ENCODE measurements at places on chromosomes 4 and X. TPM values are rescaled to one million over a fixed set of nuclear protein-coding genes. Genes with fewer than 3 reads are reported as not detected.

- H3K27ac ChIP-seq, result no peak overlapping the region
- peaks cover 14% of the 10 kb centered on the region for H3K36me3 ChIP-seq
- no peaks in the 10 kb centered on the region for H3K27me3 ChIP-seq
- H3K4me3 ChIP-seq, result no peak overlapping the region
- DNase-seq, result no peak
- H3K4me1 ChIP-seq, result peaks cover 24% of the 10 kb centered on the region
These were observed 66.1 kb downstream of the CCKAR start for GRCh38 chr4:26424153-26424552.

GRCh38 chr4:14431155-14432134 lies 570.8 kb upstream of the CPEB2 start:
- no peak for DNase-seq
- peaks cover 3% of the 10 kb centered on the region for H3K27me3 ChIP-seq
- H3K27ac ChIP-seq, result no peak overlapping the region
- no peak overlapping the region for H3K4me3 ChIP-seq
- H3K36me3 ChIP-seq, result peaks cover 1% of the 10 kb centered on the region

- H3K27me3 ChIP-seq, result peaks cover 3% of the 10 kb centered on the region
- DNase-seq, result no peak
- no peaks in the 10 kb centered on the region for H3K36me3 ChIP-seq
- no peak overlapping the region for H3K27ac ChIP-seq
- H3K4me3 ChIP-seq, result no peak overlapping the region
- peaks cover 5% of the 10 kb centered on the region for H3K4me1 ChIP-seq
These were observed 345.1 kb upstream of the SMIM31 start for GRCh38 chr4:164408831-164409230.

C4orf50 gene
- not detected for total RNA-seq

POU3F4 gene
- not detected for total RNA-seq

MAGEA1 gene
- not detected for total RNA-seq

F8A1 gene
- total RNA-seq, result 34.0 TPM

EGFL6 gene
- total RNA-seq, result 0.18 TPM

TRIM61 gene
- total RNA-seq, result not detected

CDS1 gene
- 0.30 TPM for total RNA-seq

Measured in chondrocyte (in vitro differentiated cells).